CD8-positive, alpha-beta memory T cell (primary cell): ENCODE measurements at places on chromosomes 13 and 19.

DNA sequence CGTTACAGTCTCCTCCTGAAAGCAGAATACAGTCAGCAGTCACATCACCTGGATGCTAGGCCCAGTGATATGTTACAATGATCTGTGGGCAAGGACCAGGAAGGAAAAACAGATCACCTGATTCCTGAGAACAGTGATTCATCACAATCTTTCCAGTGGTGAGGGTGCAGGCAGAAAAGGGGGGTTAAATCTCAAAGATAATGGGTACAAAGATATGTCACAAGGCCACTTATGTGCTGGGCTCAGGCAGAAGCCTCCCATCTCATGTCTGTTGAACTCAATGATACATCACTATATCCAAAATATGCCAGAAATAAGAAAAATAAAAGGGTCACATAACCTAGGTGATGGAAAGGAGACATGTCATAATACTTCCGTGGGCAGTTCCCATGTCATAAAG is 10.8 kb upstream of the ZNF91 start:
- no peak for DNase-seq

GRCh38 chr19:19551853-19552192 is 13.8 kb downstream of the CILP2 start:
- DNase-seq = no peak

DNA sequence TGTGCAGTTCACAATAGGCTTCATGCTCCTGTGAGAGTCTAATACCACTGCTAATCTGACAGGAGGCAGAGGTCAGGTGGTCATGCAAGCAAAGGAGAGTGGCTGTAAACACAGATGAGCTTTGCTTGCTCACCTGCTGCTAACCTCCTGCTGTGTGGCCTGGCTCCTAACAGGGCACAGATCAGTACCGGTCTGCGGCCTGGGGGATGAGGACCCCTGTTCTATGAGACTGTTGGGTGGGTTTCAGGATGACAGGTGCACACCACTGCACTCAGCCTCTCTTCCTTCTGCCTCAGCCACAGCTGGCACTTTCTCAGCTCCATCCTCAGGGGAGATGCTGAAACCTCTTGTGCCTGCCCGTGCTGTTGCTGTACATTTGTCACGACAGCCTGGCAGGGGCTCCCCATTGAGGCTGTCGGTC is 9.7 kb downstream of the CLEC4G start:
- no peak for DNase-seq

DNA sequence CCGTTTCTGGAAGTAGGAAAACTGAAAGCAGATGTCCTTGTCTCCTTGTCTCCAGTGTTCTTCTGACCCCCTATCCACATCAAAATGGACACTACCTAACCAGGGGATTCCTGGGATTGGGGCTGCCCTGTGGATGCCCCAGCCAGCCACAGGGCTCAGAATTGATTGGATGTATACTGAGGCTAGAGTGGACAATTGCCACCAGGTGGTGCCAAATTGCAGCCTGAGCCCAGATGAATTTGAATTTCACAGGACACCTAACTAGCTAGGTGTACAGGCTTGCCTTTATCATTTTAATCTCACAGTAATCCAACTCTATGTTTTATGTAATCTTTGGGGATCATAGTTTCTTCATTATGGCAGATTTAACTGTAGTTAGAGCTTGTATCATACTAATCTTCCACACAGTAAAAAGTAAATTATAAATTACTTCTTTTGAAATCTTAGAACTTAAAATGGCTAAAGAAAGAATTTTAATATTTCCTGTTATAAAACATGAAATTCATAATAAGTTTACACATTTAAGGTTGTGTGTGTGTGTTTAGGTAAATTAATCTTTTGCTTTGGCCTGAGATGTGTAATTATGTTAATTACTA is 58.0 kb downstream of the PIBF1 start:
- DNase-seq = no peak

DNA sequence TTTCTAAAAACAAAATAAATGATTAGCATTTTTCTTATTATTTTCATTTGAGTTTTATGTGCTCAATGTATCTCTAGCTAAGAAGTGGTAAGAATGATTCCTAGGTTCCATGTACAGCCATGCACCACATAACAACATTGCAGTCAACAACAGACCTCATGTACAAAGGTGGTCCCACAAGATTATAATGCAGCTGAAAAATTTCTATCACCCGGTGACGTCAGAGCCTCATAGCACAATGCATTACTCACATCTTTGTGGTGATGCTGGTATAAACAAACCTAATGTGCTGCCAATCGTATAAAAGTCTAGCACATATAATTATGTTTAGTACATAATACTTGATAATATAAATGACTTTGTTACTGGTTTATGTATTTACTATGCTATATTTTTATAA is 120.5 kb downstream of the SLC7A1 start:
- no peak for DNase-seq

GRCh38 chr13:31649766-31650165 is 89.6 kb upstream of the RXFP2 start:
- DNase-seq = no peak

GRCh38 chr19:48928164-48929025 is 5.1 kb upstream of the DHDH start:
- no peak for DNase-seq

GRCh38 chr13:92074658-92075057 is 676.2 kb downstream of the GPC5 start:
- no peak for DNase-seq

DNA sequence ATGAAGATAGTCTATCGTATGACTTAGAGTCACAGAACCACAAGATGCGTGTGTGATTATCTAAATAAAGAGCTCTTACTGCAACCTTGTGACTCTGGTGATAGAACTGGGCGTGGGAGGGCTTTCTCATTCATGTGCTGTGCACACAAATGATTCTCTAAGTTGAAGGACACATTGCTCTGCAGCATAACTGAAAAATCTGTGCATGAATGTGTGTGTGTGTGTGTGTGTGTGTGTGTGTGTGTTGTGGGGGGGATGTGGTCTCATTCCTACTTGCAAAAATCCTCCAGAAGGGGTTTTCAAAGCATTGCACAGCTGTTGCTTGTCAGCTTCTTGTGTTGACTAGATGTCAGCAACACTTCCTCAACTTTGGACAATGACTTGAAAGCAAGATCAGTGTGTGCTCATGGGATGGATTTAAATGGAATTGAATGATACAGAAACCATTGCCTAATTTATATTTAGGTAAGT is 22.4 kb downstream of the LRCH1 start:
- DNase-seq = no peak

GRCh38 chr13:30111810-30112209 is 195.5 kb downstream of the KATNAL1 start:
- no peak for DNase-seq

DNA sequence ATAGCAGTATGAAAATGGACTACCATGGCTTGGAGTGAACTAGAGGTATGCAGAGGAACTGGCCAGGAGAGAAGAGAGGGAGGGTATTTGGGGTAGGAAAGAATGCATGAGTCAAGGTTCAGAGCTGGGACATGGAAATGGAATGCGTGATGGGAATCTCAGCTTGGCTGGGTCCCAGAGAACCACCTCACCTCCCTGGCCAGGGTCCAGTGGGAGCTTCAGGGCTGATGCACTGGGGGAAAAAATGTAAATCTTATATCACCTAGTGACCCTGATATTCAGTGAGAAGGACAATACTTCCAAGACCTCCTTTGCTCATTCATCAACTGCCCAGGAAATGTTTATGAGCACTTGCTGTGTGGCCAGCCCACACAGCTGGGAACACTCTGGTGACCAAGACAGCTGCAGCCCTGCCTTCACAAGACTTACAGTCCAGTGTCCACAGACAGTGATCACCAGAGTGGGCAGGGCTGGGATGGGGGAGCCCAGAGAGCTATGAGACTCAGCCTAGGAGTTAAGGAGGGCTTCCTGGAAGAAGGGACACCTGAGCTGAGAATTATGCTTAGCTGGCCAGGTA is 12.8 kb downstream of the IGSF23 start:
- no peak for DNase-seq

DNA sequence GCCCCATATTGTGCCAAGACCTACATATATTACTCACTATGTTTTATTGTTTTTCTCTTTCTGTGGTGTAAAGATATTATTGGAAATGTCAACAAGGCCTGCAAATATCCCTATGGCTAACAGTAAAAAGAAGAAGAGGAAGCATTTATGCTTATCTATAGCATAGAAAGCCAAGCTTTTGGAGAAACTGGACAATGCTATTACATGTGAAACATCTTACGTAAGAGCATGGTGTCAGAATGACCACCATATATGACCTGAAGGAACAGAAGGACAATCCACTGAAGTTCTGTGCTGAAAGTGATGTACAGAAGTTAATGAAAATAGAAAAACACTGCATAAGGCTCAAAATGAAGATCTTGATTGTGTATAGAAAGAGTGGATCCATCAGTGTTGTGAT is 145.2 kb downstream of the KCTD12 start:
- no peak for DNase-seq

DNA sequence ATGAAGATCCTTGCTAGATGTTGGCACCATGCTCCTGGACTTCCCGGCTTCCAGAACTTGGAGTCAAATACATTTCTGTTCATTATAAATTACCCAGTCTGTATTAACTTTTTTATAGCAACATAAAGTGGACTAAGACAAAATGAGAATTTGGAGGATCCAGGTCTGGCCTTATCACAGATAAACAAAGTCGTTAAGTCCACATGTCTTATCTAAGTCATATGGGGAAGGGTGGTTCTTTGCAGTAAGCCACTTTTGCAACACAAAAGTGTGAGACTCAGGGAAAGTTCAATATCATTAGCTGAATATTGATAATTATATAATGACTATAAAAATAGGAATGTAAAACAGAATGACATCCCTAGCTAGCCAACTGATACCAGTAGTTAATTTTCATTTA is 91.6 kb upstream of the SIAH3 start:
- DNase-seq = no peak

DNA sequence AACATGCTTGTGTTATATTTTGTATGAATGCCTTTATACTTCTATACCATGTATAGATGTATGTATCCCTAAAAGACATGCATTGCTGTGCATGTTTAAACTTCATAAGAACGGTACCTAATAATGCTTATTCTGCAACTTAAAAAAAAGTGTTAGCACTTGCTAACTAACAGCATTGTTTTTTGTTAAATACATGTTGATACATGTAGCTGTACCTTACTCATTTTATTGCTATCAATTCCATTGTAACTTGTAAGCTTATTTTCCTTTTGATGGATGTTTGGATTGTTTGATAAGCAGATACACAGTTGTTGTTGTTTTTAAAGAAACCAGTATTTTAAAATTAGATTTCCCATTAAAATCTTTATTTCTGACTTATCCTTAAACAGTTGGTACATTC is 53.8 kb downstream of the CDK8 start:
- DNase-seq = no peak

- DNase-seq = no peak
These were observed 12.9 kb downstream of the CYTH2 start for GRCh38 chr19:48481846-48482639.

- no peak for DNase-seq
These were observed 28.2 kb upstream of the C13orf46 start for GRCh38 chr13:114002009-114002544.

GRCh38 chr13:98171900-98172589 is 5.0 kb downstream of the RNF113B start:
- DNase-seq = no peak

DNA sequence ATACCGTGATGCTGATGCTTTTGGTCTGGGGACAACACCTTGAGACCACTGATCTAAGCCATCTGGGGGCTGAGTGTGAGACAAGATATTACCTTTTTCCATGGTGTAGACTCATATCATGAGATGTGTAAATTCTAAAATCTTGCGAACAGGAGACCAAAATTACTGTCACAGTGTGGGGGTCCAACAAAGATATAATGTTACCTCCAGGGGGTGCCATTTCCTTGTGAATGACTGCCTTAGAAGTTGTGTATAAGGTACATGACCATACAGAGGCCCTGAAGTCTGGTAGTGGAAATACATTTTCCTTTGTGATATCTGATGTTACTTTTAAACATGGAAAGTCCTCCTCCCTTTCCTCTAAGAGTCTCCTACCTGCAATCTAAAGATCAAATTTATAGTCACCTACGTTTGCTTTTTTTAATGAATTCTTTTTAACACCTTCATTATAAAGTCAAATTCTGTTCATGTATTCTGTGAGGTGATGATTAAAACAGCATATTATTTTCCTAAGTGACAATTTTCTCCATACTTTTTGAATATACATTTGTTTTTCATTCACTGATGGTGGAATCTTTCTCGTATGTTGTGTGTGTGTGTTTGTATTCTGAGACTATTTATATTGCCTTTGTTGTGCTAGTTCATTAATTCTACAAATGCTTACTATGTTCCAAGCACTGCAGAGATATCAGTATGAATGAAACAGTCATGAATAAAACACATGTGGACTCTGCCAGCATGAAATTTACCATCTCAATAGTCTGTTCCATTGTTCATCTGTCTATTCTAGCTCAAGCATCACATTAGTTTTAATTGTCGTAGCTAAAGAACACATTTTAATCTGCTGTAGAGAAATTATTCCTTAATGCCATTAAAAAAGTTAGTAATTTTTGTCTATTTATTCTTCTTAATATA is 113.7 kb downstream of the RFC3 start:
- DNase-seq = no peak

GRCh38 chr13:52411629-52412028 is 5.7 kb upstream of the THSD1 start:
- no peak for DNase-seq
